CD4-positive, alpha-beta T cell treated with Interleukin-6 at 100 ng/mL for 8 hours (primary cell): ENCODE measurements at places on chromosomes 1 and 21.

GRCh38 chr21:33914188-33914587, 1.4 kb downstream of the ATP5PO start:
- DNase-seq = no peak

DNA sequence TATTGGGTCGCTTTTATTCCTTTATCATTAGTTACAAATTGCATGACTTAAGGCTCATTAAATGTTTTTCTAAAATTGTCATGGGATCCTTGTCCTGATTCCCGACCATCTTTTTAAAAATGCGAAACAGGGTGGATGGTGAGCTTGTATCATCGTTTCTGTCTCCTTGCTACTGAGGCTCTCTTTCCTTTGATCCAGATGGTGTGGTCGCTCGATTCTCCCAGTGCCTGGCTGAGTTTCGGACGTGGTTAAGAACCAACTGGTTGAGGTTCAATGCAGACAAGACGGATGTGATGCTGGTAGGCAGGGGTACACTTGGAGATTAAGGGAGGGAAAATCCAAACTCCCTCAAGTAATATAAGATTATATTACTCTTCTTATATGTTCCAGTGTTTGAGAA, 1.2 kb downstream of the MIER1 start:
- DNase-seq = no peak

GRCh38 chr1:50724626-50725286, 235.3 kb downstream of the FAF1 start:
- peak; percentile 8 for DNase-seq

DNA sequence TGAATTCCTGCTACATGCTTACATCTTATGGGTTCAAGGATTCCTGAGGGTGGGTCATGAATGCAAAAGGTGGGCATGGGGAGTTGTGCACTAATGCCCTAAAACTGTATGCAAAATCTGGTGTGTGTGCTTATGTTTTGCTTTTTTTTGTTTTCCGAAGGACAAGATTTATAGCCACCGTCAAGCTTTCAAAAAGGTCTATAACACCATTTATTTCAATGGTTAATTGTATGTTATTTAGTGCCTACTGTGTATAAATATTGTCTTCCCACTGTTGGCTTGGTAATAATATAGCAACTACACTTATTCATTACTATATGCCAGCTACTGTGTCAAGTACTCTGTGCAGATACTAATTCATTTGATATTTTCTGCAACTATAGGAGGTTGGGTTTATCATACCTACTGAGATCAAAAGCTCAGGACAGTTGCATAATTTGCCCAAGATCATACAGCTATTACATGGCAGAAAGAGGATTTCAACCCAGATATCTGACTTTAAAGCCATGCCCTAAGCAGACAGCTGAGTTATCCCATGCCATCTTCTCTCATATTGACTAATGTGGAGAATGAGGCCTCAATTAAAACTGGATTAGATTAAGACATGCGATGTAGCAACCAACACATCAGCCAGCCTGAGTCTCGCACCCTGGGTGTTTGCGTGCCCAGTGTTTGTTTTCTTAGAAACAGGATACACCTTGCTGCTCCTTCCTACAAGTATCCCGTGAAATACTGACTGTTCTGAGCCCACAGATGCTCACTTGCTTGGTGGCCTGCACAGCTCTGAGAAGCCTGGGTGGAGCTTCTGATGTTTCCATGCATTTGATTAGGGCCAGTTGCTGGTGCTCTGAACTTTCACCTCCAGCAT, 34.6 kb downstream of the GADD45A start:
- DNase-seq = no peak

GRCh38 chr1:9907441-9907840, 2.6 kb downstream of the CTNNBIP1 start:
- no peak for DNase-seq

DNA sequence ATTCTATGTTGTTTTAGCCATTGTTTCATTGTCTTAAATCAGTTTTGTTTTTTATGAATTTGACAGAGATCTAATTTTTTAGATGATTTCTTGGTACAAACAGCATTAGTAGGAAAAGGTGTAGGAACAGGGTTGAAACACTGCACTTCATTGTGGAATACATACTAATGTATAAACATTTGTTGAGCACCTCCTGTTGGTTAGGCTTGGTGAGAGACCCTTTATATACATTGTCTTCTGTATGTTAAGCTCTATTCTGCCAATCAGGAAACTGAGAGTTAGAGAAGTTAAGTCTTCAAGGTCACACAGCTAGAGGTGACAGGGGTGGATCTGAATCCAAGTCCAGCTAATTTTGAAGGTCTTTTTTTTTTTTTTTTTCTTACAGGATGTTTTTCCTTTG, 192.7 kb downstream of the VPS13D start:
- DNase-seq = no peak
